SW480 (cell line): ENCODE measurements at places on chromosomes 4 and X.

DNA sequence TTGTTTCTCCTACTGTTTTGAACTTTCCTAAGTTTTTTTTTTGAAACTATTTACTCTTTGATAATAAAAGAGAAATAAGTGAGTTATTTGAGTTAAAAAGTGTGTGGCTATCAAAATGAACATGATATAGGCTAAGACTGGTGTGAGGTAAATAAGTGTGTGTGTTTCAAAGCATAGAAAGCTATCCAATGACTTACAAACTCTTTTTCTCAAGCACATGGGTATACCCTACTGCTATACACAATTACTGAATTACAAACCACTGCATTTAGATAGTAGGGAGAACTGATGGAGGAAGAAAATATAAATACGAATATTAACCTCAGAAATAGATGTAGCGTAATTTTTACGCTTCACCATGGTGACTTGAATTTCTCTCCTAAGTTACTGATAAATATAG, 305.8 kb upstream of the ANXA10 start:
- no peak for DNase-seq

- DNase-seq = no peak
Observed at GRCh38 chr4:13207226-13207625, 276.9 kb downstream of the RAB28 start.

DNA sequence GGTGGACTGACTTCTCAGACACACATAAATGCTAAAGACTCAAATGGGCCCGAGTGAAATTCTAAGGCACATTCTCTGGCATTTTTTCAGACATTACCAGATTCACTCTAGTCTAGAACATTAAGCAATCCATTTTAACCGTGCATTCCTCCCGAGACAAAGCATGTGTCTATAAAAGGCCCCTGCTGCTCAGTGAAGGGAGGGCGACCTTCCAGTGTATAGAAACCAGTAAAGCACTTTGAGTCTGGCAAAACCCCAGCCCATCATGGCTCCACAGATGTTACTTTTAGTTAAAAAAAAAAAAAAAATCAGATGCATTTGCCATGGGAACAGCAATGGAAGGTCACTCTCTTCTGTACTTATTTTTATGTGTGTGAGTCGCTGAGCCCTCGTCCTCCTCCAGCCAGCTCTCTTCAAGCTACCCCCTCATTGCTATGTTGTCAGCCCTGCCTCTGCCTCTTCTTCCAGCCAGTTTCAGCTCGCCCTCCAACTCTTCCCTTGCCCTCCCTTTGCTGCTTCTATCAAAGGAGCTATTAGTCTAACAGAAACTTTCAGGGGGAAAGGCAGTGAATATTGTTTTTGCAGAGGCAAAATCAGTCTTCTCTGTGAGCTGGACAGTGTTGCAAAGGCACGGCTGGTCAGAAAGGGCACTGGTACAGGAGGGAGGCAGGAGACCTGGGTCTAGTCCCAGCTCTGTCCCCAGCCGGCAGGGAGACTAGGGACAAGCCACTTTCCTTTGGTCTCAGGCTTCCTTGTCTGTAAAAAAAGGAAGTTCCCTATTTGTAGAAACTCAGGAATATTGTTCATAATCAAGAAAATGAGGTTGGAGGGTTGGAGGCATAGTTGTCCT, 644.2 kb downstream of the ZNF674 start:
- DNase-seq = no peak

DNA sequence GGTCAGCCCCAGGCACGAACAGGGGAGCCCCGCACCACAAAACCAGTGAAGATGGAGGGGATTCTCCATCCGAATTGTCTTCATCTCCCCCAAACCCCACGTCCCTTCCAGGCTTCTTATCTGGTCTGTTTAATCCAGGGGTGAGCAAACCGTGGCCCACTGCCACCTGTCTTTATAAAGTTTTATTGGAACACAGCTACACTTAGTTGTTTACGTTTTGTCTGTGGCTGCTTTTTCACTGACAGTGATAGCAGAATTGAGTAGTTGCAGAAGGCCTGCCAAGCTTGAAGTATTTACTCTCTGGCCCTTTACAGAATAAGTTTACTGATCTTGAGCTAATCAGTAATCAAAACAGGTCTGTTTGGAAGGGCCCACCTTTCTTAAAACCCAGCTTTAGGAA, 324.0 kb downstream of the ARHGAP10 start:
- no peak for DNase-seq

- no peak for DNase-seq
Observed at GRCh38 chr4:101933855-101934254, 143.3 kb downstream of the BANK1 start.

DNA sequence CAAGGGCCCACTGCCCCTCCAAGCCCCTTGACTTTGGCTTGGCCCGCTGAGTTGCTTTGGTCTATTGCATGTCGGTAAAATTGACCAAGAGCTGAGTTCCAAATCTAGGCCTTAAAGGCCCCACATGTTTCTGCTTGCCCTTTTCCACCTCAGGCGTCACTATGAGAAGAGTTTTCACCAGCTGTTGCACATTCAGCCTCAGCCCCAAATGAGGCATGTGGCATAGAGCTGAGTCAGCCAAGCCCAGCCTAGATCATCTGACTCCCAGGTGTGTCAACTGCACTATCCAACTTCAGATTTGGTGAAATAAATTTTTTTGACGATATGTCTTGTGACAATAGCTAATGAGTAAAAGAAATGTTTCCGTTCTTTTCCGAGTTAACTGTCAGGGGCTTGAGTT, 424.5 kb upstream of the FAM47C start:
- DNase-seq = no peak

GRCh38 chrX:142663330-142664095, 362.2 kb upstream of the SPANXN4 start:
- DNase-seq = no peak

DNA sequence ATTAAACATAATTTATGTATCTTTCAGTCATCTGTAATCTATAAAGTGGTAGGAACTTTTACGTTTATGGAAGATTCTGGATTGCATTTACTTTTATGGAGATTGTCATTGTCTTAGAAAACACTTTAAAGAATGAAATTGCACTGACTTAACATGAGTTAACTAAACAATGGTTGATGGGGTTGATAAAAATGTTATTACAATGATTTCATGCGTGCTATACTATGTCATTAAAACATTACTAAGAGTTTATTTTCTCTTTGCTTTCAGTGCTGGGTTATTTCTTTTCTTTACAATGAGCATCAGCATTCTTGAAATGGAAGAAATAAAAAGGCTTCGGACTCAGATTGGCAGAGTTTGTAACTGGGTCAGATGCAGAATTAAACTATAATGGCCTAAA, 67.1 kb upstream of the PDLIM3 start:
- no peak for DNase-seq

GRCh38 chr4:5028480-5028879, 9.2 kb upstream of the CYTL1 start:
- no peak for DNase-seq

GRCh38 chr4:10733481-10734062, 49.0 kb upstream of the CLNK start:
- DNase-seq = no peak

DNA sequence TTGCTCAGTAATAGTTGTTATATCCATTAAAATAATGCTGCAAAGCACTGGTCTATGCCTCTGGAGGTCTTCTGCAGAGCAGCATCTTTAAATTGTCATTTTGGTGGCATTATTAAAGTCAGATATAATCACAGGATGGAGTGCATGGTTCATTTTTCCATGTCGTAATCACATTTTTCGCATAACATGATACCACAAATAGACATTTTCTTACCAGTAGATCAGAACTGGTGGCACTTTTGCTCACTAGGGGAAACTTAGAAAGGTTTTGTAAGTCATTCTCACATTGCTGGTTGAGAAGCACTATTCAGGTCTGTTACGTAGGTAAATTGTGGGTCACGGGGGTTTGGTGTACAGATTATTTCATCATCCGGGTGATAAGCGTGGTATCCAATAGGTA, 484.5 kb upstream of the PRKX start:
- DNase-seq = no peak

DNA sequence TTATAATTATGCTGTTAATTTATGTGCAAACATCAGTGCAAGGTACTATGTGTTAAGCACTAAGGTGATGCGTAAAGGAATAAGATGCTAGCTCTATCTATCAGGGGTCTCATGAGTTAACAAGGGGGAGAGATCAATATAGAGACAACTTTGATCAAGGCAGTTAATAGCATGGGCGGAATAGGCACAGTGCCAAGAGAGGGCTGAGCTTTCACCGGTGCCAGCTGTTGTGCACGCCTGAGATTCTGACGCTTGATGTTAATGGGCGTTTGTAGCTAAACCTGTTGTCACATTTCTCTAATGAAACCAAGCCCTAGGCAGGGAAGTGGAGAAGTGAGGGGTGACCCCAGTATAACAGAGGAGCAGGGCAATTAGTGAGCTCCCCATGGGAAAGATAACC, 86.0 kb upstream of the NMU start:
- no peak for DNase-seq

- DNase-seq = peak; percentile 47
Observed at GRCh38 chr4:112633477-112634235, 3.1 kb downstream of the ZGRF1 start.

GRCh38 chrX:110413727-110414124, 55.1 kb downstream of the RTL9 start:
- DNase-seq = no peak

DNA sequence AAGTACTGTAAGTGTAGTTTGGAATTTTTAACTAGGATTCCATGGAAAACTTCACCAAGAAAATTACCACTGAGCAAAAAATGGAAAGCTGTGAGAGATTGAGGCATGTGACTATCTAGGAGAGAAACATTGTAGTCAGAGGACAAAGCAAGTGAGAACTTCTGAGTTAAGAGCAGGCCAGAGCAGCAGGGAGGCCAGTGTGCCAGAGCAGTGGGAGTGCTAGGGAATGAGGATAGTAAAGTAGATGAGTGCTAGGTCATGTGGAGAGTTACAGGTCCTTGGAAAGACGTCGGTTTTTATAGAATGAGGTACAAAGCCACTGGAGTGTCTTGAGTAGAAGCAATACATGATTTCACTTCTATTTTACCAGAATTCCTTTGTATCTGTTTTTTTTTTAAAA, 52.7 kb upstream of the FAT4 start:
- DNase-seq = no peak

GRCh38 chr4:53477636-53478035, 100.2 kb downstream of the FIP1L1 start:
- DNase-seq = no peak
